ENCODE measurements at places on chromosomes 13 and 19.

DNA sequence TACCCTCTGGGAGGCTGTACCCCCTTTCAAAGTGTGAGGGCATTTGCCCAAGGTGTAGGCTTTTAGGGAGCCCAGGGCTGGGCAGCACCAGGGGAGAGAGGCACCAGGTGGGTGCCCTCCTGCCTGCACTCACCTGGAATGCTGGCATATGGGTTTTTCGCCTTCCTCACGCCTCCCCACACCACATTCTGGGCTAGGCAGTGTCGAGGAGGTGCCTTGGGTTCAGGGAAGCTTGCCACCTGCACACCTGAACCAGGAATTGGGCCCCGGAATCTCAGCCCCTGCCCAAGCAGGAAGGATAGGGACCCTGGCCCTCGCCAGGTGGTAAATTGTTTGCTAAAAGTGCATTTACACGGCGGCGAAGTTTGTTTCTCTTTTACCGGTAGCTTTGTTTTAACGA, 5.1 kb upstream of the TSHZ3 start:
- DNase-seq = no peak

DNA sequence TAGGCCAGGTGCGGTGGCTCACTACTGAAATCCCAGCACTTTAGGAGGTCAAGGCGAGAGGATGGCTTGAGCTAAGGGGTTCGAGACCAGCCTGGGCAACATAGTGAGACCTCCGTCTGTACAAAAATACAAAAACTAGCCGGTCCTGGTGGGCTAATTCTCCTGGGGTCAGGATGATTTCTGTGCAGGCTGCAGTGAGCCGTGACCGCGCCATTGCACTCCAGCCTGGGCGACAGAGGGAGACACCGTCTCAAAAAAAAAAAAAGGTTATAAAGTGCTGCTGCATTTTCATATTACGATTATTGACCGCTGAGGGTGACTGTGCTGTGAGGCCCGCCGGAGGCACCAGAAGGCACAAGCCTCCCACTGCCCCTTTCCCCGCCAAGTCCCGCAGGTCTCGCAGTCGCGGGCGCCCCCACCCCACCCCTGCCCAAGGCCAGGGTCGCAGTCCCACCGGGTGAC, 477 bp upstream of the PLEKHF1 start:
- no peak for DNase-seq

DNA sequence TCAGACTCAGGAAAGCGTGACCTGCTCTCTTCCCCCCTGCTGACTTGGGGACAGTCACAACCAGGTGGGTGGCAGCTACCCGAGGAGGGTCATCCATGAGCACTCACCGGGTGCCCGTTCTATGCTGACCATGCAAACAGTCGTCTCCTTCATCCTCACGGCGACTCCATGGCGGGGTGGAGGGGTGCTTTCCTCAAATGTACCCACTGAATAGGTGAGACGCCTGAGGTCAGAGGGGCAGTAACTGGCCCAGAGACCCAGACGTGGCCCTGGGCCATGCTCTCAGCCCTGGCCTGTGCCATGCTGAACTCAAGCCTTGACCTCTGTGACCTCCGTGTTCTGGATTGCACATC, 59.2 kb upstream of the TPM4 start:
- no peak for DNase-seq

GRCh38 chr13:110455444-110455843, 106.1 kb downstream of the RAB20 start:
- no peak for DNase-seq

DNA sequence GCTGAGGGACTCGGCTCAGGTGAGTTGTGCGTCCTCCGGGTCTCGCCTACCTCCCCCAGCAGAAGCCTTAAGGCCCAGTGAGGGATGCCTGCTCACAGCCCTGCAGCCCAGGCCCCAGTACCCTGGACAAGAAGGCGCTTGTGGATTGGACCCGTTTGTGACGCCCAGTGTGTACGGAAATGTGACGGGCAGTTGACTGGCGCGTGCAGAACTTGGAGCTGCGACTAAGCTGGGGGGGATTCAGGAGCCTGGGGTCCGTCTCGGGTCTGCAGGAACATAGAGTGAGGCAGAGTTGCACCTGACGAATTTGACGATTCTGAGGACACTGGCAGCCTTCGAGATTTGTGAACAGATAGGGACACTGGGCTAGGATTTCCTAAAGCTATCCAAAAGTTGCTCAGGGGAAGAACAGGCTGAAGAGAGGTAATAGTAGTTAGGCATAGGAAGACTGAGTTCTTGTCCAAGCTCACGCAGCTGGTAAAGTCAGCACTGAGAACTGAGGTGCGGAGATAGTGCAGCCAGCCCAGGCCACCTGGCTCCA, 519 bp downstream of the ZNF551 start:
- no peak for DNase-seq
